Stomach (tissue), 19 donors: ENCODE measurements at places on chromosomes 2 and 18. TPM values are rescaled to one million over a fixed set of nuclear protein-coding genes. Genes with fewer than 3 reads are reported as not detected.

GRCh38 chr2:219570194-219570923 lies 980 bp downstream of the OBSL1 start:
- peaks cover 15% of the 10 kb centered on the region for H3K27me3 ChIP-seq
- peak overlapping the region; percentile 80 for H3K4me3 ChIP-seq
- peak; percentile 73 for DNase-seq
- peaks cover 27% of the 10 kb centered on the region for H3K36me3 ChIP-seq

GRCh38 chr2:167310442-167310841 lies 422.2 kb downstream of the XIRP2 start:
- no peaks in the 10 kb centered on the region for H3K4me1 ChIP-seq
- no peaks in the 10 kb centered on the region for H3K36me3 ChIP-seq
- H3K27ac ChIP-seq, result no peak overlapping the region
- no peak for DNase-seq

The PLGLB1 gene
- total RNA-seq, result 0.89 TPM

GRCh38 chr2:183035954-183036669 lies 2.1 kb downstream of the NCKAP1 start:
- no peak overlapping the region for H3K27ac ChIP-seq
- H3K4me3 ChIP-seq, result peak overlapping the region; percentile 87
- no peaks in the 10 kb centered on the region for H3K36me3 ChIP-seq
- DNase-seq, result no peak
- no peaks in the 10 kb centered on the region for H3K27me3 ChIP-seq

The NOL4 gene
- total RNA-seq, result 1.8 TPM
